ENCODE measurements at places on chromosomes 1 and 21.

- no peak for DNase-seq
These were observed 35.4 kb downstream of the AK2 start for GRCh38 chr1:33001282-33001681.

- DNase-seq, result no peak
These were observed 372.2 kb downstream of the RRAGC start for GRCh38 chr1:38487396-38487795.

- DNase-seq, result peak; percentile 25
These were observed 1.7 kb upstream of the KIF26B start for GRCh38 chr1:245153081-245153551.

GRCh38 chr1:156582388-156583017, 3.0 kb downstream of the TTC24 start:
- DNase-seq, result no peak

- no peak for DNase-seq
These were observed 24.2 kb upstream of the OSBPL9 start for GRCh38 chr1:51592711-51593110.

DNA sequence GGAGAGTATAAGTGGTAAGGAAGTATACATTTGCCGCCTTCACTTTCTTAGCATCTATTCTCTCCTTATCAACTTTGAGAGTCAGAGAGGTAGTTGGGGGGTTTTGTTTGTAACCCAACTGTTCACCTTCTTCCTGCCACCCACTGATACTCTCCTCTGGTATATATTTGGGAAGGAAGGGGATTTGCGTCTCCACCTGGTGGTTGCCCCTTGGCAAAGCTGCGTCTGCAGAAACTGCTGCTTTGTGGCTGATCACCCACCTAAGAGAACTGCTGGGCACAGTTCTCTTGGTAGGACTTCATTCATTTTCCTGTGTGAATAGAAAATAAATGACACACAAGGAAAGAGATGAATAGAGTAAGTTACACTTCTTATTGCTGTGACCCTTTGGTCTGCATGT, 87.0 kb downstream of the SYT14 start:
- no peak for DNase-seq

- no peak for DNase-seq
These were observed 724 bp downstream of the DOCK7 start for GRCh38 chr1:62687421-62687902.

GRCh38 chr1:196550731-196551130, 57.5 kb downstream of the KCNT2 start:
- DNase-seq, result no peak

GRCh38 chr1:21490774-21491487, 18.3 kb upstream of the ALPL start:
- no peak for DNase-seq

- DNase-seq, result no peak
These were observed at the start of gene PDZK1 for GRCh38 chr1:145707183-145707867. Gene PDZK1, minus strand, starts transcription at chr1:145707368. Its CDS starts 19,347 bp downstream, at chr1:145688021.

- DNase-seq, result no peak
These were observed 108.2 kb upstream of the OLIG2 start for GRCh38 chr21:32917362-32918135.

DNA sequence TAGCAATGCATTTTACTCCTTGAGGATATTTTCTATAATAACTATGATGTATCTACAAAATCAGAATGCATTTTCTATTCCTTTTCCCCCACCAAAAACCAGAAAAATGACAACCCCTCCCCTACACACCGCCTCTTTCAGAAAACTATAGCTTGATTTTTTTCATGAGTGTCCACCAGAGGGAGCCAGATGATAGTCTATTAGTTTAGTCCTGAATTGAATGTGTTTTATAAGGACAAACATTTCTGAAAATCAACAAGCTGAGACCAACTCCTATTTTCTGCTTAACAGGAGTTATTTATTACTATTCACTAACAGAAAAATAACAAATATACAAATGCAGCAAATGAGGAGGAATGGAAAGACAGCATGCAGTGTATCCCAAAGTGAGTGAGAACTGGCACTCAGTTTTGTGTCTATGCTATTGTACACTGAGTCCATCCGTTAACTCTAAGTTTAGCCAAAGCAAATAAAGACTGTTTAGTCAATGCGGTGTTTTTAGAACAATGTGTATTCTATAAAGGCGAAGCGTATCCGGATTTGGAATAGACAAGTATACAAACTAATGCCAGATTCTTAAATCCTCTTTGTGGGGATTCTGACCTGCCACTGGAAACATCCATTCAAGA, 182.6 kb downstream of the VAV3 start:
- no peak for DNase-seq

GRCh38 chr1:117093091-117093534, 28.4 kb downstream of the TRIM45 start:
- no peak for DNase-seq

DNA sequence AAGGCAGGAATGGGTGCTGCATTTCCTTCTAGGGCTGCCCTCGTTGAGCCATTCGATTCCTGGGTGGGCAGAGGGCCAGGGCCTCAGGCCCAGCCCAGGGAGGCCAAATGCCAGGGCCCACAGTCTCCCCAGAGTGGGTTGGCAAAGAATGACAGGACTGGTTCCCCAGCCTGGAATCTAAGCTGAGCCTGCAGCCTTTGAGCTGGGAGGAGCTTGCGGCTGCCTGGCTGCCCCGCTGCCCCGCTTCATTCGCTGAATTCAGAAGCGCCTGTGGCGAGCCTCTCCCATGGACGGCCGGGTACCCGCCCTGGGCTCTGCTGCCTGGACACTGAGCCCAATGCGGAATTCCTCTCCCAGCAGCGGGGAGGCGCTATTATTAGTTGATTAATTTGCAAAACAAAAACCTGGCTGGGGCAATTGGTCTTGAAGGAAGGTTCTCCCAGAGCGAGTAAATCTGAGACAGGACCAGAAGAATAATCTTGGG, 32.3 kb upstream of the TARDBP start:
- no peak for DNase-seq

GRCh38 chr1:200862713-200863415, 9.9 kb upstream of the GPR25 start:
- DNase-seq, result no peak

- no peak for DNase-seq
These were observed 191.9 kb upstream of the FMN2 start for GRCh38 chr1:239899747-239900146.

DNA sequence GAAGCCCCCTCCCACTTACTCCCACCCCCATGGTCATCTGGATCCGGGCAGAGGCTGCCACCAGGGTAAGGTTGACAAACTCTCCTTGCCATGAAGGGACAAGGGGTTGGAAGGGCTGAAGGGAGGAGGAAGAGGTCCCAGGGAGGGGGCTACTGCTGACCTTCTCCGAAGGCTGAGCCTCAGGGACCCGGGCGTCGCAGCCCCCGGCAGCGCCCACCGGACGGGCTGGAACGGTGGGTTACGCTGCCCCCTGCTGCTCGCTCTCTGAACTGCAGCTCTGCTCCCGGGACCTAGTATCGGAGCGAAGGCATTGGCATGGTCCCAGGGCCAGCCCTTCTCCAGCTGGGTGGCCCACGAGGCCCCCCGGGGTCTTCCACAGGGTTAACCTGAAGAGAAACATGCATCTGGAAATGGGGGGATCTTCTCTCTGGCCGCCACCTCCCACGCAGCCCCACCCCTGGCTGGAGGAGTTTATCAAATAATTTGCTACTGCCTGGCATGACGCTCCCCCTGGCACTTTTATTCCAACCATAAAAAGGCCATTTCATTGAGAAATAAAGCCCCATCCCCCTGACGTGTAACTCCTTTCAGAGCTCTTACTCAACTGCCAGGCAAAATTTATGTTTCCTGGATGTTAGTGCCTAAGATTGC, 70.4 kb upstream of the TARDBP start:
- peak; percentile 53 for DNase-seq

DNA sequence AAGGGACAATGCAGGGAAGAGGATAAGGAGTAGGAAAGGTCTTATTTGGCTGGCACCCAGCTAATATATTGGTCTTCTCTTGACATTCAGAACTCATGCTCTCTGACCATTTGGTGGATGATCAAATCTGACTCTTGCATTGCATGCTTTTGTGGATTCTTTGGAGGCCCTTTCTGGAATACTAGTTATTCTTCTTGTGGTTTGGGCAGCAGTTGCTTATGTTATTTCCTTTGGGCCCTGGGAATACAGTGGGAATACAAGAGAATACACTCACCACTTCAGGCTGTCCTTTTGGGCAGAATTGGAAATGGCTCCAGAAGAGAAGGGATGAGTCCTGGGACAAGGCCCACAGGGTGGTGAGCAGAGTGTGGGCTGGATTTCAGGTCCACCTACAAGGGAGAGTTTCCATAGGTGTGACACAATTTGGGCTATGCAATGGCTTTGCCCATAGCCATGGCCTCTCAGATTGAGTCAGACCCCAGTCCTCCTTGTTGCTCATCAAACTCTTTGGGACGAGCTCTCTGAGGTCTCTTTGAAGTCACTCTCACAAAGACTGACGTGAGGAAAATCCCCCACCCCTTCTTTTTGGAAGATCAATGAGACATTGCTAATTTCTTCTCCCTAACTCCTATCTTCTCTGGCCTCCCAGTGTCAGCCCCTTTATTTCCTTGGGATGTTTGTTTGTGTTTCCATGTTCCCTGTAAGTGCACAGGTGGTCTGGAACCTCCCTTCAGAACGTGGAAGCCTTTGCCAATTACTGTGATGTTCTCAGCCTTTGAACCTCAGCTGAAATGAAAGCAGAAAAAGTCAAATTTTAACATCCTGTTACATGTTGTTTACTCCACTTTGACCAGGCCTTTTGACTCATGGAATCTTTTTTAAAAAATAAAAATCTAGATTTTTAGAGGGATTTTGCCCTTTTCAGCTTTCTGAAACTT, 19.4 kb downstream of the HSD11B1 start:
- no peak for DNase-seq

DNA sequence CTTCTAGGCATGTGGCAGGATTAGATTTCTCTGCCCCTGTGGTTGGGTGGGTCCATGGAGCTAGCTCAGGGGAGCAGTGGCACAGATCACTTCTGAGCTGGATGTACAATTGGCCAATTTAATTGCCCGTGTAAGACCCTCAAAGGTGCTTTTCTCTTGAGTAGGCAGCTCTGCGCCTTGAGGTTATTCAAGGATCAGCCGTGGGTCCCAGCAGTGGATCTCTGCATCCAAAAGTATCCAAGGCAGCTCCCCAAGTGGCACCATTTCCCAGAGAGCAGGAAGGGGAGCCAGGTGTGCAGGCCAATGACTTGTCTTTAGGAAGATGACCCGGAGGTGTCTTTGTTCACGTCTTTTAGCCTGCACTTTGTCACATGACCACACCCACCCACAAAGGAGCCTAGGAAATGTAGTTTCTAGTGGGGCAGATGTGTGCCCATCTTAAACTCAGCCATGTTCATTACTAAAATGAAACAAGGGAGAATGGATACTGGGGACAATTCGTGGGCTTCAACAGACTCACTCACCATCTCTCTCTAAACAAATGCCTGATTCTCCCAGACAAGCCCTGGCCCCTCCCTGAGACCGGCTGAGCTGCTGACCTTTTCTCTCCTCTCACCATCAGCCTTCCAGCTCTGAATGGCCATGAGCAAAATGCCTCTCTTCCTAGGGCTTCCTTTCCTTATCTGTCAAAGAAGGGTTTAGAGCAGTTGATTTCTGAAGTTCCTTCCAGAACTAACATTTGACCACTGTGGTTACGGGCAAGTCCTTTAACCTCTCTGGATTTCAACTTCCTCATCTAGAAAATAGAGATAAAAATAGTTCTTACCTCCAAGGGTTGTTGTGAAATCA, 41.4 kb upstream of the TENT5C start:
- no peak for DNase-seq

- no peak for DNase-seq
These were observed 3.6 kb downstream of the CERS2 start for GRCh38 chr1:150970808-150971582.

GRCh38 chr1:19426294-19427086, 58.8 kb downstream of the CAPZB start:
- DNase-seq, result no peak

DNA sequence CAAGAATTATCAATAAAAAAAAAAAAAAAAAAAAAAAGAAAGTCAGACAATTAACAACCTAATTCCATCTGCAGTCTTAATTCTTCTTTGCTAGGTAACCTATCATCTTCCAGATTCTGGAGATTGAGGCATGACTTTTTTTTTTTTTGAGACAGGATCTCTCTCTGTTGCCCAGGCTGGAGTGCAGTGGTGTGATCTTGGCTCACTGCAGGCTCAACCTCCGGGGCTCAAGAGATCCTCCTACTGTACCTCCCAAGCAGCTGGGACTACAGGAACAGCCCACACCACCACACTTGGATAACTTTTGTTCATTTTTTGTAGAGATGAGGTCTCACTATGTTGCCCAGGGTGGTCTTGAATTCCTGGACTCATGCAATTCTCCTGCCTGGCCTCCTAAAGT, 4.6 kb upstream of the RAD54L start:
- no peak for DNase-seq

- DNase-seq, result no peak
These were observed 147.4 kb upstream of the NRIP1 start for GRCh38 chr21:15212206-15212605.

DNA sequence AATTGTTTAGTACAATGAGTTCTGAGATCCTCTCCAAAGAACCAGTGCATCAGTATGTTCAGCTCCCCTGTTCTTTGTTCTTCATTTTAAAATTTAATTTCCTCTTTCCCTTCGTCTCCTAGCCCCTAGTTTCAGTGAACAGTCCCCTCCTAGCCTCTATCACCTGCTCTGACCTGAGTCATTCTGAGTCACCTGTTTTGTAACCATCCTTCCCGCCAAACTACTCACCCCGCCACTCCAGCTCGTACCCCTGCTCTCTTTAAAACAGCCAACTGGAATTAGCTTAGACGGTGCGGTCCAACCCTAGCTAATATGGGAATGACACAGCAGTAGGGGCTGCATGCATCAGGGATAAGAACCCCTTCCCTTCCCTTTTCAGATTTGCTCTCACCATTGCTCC, 16.8 kb upstream of the ERVH48-1 start:
- no peak for DNase-seq

DNA sequence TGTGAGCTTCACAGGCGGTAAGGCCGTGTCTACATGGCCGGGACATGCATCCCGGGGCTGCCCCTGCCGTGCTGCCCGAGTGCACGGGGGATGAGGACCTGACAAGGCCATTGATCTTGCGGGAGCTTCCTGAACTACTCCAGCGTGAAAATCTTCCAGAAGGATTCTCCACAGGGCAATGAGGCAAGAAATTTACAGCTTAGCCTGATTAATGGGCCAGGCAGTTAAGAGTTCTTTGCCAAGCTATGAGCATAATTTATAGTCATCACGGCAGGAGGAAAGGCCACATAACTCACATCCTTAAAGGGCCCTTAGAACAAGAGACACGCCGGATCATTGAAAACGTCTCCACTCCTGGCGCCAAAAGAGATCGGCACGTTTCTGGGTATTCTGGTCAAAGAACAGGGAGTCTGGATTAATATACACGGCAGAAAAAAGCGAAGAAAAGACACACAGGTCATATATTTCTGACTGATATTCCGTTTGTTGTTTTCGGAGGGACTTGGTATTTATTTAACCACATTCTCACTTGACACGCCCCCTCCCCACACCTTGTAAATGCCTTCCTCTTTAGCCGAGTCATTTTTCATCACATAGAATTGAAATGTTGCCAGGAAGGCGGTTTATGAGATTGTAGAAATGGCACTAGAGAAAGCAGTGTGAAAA, 180.5 kb downstream of the DYRK1A start:
- no peak for DNase-seq

- no peak for DNase-seq
These were observed 853 bp upstream of the DOP1B start for GRCh38 chr21:36155603-36156338.

Measured in stimulated activated CD8-positive, alpha-beta memory T cell treated with anti-CD3 and anti-CD28 coated beads, Interleukin-4, amount 100 ng/mL, for 1 hour (primary cell).